ENCODE measurements at places on chromosomes 5 and 9.

DNA sequence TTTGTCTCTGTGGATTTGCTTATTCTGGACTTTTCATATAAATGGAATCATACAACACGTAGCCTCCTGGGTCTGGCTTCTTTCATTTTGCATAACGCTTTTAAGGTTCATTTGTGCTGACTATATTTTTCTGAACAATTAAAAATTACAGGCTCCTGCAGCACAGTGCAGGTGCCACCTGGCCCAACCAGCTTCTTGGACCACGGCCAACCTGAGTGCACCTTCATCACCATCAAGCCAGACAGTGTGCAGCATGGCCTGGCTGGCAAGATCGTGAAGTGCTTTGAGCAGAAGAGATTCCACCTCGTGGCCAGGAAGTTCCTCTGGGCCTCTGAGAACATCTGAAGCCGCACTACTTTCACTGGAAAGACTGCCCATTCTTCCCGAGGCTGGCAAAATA, 53.5 kb upstream of the COL15A1 start:
- no peak for DNase-seq

DNA sequence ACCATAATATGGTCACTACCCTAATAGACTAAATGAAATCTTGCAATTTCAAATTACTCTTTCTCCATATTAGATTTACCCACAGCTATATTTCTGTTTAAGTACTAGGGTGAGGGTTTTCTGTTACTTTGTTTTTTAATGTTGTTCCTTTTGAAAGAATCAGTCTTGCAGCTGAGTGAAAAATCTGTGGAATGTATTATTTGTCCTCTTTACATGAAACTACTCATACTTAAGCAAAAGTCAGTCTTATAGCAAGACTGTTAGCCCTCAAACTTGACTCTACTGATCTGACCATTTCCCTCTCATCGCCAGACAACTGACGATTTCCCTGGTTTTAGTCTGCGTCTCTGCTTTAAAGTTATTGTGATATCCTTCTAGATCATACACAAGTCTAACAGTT, 84.0 kb downstream of the PIK3R1 start:
- DNase-seq = no peak

DNA sequence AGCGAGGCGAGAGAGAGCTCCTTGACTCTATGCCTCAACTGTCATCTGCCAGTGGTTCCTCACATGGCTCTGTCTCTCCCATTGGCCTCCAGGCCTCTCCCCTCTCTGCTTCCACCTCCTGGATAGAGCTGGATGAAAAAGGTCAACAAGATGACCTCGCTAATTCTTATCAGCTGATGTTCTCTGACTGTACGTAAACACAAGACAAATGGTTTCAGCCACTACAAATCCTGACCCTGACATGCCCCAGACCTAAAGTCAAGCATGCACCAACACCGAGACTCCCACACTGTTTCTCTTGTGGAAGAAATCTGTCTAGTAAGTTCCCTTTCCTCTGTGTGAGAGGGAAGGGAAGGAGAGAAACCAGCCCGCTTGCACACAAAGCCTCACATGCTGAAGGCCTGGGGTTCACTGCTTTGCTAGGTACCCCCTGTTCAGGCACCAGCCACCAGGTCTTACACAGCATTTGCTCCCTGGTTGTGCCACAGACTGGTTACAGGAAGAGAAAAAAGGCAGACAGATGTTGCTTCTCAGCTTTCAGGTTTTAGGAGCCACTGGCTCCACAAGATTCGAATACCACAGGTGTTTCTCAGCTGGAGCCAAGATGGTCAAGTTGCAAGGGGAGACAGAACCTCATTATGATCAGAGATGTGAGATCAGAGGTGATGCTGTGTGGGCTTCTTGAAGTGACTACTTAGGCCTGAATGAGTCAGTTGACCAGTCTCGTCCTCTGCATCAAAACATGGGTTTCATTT, 592.5 kb downstream of the CCDC171 start:
- DNase-seq = no peak

- no peak for DNase-seq
Observed at GRCh38 chr9:126390923-126391322, 64.3 kb downstream of the MVB12B start.

GRCh38 chr9:91924090-91924489, 25.9 kb downstream of the ROR2 start:
- no peak for DNase-seq

- no peak for DNase-seq
Observed at GRCh38 chr9:35618325-35618727, at the start of gene CD72. Gene CD72 (minus strand): TSS chr9:35618413. CDS start chr9:35618303, 110 bp downstream.

DNA sequence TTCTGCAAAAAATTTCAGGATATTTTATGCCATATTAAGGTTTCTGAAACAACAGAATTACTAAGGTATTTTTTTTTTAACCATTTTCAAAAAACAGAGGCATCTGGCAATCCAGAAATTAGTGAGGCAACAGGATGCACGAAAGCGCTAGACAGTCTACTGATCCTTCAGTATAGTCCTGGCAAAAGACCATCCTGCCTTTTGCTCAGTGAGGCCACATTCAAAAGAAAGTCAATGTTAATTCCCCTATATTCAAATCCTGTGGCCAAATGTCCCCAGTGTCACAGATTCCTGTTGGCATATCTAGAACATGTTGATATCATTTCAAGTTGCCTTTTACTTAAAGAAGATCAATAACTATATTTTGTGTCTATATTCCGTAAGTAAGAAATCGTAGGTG, 13.1 kb upstream of the NFIB start:
- no peak for DNase-seq

DNA sequence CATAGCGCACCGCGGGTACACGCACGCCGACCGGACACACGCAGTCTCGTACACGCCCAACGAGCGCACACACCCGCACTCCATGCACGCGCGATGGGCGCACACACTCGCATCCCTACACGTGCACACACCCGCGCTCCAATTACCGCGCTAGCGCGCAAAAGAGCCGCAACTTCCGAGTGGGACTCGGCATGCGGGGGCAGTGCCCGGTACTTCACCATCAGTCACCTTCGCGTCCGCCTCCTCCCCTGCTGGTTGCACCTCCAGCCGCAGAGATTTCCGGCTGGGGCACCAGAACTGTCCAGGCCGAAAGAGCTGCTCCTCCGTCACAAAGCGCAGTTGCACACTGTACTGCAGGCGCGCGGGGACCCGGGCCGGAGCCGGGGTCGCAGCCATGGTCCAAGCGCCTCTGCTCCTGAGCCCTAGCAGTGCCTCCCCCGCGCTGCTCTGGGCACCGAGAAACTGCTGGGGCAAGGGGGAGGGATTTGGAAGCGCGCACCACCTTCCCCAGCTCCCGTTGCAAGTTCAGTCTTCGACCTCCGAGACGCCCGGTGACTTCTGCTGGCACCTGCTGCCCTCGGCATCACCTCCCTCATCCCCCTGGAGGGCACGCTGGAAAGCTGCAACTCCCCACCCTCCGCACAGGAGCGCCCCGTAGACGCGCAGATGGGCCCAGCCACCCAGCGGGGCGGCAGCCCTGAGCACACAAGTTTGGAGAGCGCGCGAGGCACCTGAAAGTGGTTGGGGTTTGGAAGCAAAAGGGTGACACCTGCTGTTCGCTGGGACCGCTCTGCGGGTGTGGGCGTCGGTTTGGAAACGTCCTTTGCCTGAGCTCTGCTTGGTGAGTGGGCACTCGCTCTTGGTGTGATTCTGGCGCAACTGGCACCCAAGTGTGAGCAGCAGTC, 337.4 kb upstream of the PUM3 start:
- DNase-seq = peak; percentile 60

- DNase-seq = peak; percentile 72
Observed at GRCh38 chr5:139561655-139562451, 714 bp downstream of the UBE2D2 start.

DNA sequence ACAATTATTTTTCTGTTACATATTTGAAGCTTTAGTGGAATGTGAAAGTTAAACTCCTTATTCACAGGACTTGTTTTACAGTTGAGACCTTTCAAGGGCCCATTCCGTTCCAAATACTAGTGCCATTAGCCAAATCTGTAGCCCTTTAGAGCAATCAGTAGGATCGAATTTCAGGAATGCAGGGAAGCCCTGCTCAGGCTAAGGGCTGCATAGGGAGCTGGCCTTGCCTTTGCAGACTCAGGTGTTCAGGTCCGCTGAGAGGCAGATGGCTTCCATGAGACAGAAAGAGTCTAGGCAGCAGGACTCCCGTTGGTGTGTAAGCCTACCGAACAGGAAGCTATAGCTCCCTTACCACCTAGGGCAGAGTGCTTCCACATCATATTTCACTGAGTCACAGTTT, 150.1 kb upstream of the SLC27A6 start:
- no peak for DNase-seq

DNA sequence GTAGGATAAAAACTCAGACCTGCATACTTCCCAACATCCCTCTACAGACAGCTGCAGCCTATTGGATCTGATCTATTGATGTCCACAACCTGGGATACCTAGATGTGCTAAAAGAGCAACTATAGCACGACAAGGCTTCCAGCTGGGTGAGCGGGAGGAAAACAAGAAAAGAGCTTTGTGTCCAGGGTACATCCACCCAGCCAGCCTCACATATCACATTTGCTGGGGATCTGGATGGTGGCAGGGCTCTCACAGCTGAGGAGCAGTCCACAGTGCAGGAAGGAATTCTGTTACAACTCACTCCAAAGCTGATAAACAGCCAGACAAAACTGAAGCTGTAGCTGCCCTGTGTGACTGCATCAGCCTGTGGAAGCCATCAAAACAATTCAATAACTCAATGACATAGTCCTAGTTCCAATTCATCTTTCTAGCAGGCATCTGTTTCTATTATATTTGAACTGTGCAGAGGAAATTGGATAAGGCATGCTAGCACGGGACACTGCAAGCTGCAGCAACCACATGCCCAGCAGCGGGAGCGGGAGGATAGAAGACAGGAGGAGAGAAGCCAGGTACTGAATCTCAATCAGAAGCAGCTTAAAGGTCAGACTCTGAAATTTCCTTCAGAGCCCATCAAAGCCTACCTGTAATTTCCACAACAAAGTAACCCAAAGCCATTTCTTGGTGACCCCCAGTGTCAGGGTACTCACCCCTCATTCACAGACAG, 45.0 kb downstream of the MED10 start:
- no peak for DNase-seq

GRCh38 chr9:137485343-137486140, 26.4 kb upstream of the NSMF start:
- DNase-seq = peak; percentile 11

GRCh38 chr5:74499256-74500050, 141.1 kb downstream of the ENC1 start:
- no peak for DNase-seq

- no peak for DNase-seq
Observed at GRCh38 chr5:41067714-41068568, 3.2 kb downstream of the MROH2B start.

GRCh38 chr5:148391422-148391821, 7.7 kb downstream of the FBXO38 start:
- no peak for DNase-seq

GRCh38 chr9:76658510-76659231, 105.6 kb upstream of the PCA3 start:
- DNase-seq = no peak

DNA sequence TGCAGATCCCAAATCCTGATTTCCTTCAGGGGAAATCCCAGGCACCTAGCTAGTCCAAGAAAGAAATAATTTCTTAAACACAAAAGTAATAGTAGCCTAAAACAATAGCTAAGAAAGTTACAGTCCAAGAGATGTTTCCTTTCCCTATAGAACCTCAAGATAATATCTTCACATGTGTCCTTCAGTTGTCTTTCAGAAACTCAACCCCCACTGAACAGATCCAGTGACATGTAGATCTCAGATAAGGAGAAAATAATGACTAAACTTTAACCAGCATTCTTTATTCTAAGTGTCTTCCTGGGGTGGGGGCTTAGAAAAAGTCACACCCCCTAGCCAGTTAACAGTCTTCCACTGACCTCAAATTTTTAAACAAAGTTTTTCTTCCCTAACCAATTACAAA, 131.3 kb upstream of the ADRA1B start:
- no peak for DNase-seq

GRCh38 chr5:95949810-95950209, 11.8 kb downstream of the ELL2 start:
- DNase-seq = no peak

- no peak for DNase-seq
Observed at GRCh38 chr5:89028595-89029285, 145.8 kb upstream of the MEF2C start.

GRCh38 chr5:177334155-177334551, 17.3 kb downstream of the LMAN2 start:
- peak; percentile 12 for DNase-seq

DNA sequence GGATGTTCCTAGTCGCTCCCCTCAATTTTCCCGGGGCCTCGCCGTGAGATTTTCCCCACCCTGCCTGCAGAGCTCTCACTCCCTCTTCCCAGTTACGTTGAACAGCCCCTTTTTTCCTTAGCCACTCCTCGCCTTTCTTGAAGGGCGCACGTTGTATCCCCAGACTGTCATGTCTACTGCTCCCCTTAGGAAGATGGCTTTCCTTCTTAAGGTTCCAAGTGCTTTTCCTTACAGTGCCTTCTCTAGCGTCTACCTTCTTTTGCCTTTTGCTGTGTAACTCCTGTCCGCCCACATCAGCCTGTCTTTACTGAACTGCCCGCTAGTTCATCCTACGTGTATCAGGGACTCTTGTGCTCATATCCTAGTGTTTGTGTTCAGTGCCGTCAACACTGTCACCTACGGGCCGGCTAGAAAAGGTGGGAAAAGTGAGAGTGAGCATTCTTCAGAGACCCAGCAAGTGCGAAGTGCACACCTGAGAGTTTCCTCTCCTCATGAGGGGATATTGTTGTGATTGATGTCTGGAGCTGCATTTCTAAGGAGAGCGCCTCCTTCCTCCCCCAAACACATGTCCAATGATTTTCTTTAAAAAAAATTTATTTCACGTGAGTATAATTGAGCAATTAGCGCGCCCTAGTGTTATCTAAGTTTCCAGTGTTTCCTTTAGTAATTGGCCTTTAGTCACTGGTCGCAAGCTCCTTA, 764 bp downstream of the CAMLG start:
- no peak for DNase-seq

DNA sequence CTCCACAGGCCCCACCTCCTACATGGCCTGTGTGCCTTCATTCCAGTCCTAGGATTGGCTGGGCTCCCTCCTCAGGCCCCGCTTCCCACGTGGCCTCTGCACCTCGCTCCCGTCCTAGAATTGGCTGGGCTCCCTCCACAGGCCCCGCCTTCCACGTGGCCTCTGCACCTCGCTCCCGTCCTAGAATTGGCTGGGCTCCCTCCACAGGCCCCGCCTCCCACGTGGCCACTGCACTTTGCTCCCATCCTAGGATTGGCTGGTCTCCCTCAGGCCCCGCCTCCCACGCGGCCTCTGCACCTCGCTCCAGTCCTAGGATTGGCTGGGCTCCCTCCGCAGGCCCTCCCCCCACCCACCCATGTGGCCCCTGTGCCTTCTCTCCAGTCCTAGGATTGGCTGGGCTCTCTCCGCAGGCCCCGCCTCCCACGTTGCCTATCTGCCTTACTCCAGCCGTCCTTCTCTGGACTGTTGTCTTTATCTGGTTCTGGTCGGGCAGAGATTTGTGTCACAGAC, 45.3 kb upstream of the CACNA1B start:
- DNase-seq = no peak

GRCh38 chr9:112354081-112354743, 20.8 kb upstream of the PTBP3 start:
- no peak for DNase-seq

GRCh38 chr5:38591523-38591849, 35.0 kb upstream of the LIFR start:
- no peak for DNase-seq

- DNase-seq = no peak
Observed at GRCh38 chr5:107806705-107807104, 136.0 kb upstream of the EFNA5 start.

All from mucosa of descending colon (tissue), 3 donors.